ENCODE measurements at places on chromosomes 5 and 9.

- no peak for DNase-seq
Measured at GRCh38 chr5:40278881-40279280, 400.8 kb upstream of the PTGER4 start.

DNA sequence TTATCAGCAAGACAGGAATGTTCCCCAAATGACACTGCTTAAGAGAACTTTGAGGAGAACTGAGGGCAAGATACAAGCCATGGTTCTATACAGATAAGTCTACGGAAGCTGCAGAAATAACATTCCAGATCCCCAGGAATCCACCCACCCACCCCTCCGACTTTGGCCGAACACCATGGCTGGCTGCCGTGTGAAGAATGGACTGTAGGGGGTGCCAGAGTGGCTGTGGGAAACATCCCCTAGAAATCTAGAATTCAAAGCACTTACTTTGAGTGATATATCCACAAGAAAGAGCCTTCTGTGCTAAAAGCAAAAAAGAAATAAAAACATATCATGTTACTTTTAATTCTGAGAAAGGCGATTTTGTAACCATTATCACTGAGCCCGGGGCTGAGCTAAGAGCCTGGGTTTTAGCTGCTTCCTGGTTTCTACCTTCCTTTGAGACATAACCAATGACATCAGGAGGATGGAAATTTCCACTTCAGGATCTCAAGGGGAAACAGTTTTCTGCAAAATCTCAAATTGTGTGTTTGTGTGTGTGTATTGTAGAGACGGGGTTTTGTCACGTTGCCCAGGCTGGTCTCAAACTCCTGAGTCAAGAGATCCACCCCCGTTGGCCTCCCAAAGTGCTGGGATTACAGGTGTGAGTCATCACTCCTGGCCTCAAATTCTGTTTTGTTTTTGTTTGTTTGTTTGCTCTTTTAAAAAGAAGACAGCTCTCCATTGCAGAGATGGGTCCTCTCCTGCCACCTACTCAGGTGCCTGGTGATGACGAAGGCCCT lies 36.4 kb downstream of the GGTA1 start:
- peak; percentile 81 for DNase-seq

GRCh38 chr9:113898596-113898995 lies 22.5 kb downstream of the ZNF618 start:
- DNase-seq: no peak

DNA sequence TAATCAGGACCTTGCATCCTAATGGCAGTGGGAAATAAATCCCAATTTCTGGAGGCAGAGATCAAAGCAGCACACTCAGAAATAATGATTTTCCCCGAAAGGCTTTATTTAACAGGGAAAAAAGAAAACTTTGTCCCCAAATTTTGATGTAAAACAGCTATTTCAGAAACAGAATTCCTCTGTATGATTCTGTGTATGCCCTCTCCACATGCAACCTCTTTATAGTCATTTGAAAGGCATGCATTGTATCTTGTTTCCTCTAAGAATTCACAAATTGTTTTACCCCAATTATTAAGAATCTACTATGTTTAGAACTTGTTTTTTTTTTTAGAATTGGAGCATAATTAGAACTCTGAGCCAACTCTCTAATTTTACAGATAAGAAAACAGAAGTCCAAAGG lies 2.7 kb upstream of the PTAR1 start:
- DNase-seq: no peak

DNA sequence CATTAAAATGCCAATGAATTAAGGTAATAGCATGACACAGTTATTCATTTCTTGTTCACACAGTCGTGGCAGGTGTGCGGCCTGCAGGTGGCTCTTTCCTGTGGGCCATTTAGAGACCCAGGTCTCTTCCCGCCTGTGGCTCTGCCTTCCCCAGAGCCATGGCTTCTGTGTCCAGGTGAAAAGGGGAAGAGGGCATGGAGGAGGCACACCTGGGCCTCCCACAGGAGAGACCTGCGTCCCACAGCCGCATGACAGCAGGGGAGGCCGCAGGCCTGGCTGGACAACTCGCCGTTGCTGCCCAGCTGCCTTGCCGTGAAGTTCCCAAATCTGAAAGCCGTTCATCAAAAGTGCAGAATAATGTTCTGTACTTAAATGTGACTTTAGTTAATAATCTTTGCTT lies 14.4 kb upstream of the PLEKHG4B start:
- no peak for DNase-seq

DNA sequence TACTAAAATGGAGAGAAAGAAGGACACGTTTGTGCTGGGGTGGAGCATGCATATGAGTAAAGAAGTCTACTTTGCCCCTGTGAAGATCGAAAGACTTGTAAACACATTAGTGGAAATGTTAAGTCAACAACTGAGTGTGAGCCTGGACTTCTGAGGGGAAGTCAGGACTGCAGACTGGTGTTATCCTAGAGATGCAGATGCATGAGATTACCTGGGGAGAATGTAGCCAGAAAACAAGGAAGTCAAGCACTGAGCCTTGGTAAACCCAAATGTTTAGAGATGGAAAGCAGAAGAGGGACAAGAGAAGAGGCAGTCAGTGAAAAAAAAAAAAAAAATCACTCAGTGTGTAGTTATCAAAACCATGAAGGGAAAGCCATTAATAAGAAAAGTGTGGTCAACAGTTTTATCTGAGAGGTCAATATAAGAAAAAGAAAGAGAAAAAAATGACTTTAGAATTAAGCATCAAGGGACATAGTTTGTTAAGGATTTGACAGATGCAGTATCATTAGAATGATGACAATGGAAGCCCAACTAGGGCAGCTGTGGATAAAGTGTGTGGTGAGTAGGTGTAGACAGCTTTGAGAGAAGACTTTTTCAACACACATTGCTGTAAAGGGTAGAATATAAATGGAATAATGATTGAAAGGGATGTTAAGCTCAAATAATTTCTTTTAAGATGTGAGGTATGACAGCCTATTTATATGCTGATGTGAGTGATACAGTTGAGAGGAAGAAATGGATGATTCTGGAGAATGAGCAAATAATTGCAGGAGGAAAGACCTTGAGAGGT lies 22.2 kb downstream of the JAKMIP2 start:
- no peak for DNase-seq

GRCh38 chr5:136242136-136242535 lies 49.2 kb upstream of the SMIM32 start:
- DNase-seq: no peak

- peak; percentile 92 for DNase-seq
Measured at GRCh38 chr5:91419571-91420537, 36.7 kb upstream of the ARRDC3 start.

- no peak for DNase-seq
Measured at GRCh38 chr5:10301842-10302610, 5.7 kb downstream of the CMBL start.

DNA sequence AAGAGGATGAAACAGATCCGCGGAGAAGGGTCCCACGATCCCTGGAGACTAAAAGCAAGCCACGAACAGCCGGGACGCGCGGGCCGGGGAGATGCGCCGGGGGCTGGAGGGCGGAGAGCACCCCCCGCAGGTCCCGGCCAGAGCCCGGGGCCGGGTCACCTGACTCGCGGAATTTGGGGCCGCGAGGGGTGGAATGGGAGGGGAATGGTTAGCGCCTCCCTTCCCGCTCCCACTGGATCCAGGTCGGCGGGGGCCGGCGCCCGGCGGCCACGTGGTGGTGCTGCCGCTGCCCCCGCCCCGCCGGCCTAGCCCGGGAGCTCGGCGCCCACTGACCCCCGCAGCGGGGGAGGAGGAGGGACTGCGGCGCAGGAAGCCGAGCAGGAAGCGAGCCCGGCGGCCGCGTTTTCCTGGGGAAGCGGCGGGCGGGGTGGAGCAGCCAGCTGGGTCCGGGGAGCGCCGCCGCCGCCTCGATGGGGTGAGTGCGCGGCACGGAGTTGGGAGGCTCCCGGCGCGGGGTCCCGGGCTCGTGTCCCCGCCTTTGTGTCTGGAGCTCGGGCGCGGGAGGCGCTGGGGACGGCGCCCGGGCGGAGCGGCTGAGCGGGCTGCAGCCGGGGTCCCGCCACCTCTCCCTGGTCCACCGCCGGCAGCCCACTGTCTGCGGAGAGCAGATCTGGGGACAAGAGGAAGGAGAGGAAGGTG lies at the start of gene RAI14:
Gene RAI14 (plus strand): TSS at position 328 of the 699 bp plus-strand sequence. CDS start 30,592 bp downstream, outside the sequence.
- peak; percentile 72 for DNase-seq

- peak; percentile 44 for DNase-seq
Measured at GRCh38 chr5:176959051-176959450, 47.5 kb downstream of the UIMC1 start.

- DNase-seq: no peak
Measured at GRCh38 chr9:88933607-88934379, 57.5 kb upstream of the S1PR3 start.

- no peak for DNase-seq
Measured at GRCh38 chr5:98391921-98392625, 381.4 kb upstream of the RGMB start.

DNA sequence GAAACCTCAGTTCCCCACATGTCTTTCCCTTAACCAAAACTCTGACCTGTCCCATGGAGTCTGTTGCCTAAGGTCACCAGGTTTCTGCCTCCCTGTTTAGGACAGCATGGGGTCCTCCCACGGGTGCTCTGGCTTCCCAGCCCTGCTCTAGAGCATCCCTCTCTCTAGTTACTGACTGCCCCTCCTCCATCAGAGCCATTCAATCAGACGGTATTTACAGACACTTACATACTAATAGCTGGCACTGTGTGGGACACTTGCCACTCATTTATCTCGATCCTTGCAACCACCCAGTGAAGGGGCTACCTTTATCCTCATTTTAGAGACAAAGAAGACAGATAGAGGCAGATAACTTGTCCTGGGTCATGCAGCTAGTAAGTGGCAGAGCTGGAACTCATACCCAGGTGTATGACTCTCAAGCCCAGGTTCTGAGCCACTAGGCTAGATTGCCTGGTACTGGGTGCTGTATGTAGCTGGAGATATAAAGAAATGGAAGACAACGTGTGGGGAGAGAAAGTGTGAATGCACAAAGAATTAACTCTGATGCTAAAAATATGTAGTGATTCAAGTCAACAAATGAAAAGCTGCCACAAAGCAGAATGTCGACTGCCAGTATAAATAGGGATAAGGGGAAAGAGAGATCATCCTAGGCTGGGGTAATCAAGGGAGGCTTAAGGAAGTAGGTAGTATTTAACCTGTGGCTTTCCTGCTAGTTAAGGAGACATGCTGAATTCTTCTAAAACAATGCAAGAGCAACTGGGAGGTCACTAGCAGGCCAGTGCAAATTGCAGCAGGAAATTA lies 52.5 kb upstream of the PDE8B start:
- no peak for DNase-seq
